ENCODE measurements at places on chromosomes 12 and 14. TPM values are rescaled to one million over a fixed set of nuclear protein-coding genes. Genes with fewer than 3 reads are reported as not detected.

GRCh38 chr12:43148691-43149090 is 403.3 kb downstream of the ADAMTS20 start:
- no peaks in the 10 kb centered on the region for H3K27me3 ChIP-seq
- H3K27ac ChIP-seq = no peak overlapping the region
- DNase-seq = no peak
- no peak overlapping the region for H3K4me3 ChIP-seq
- peaks cover 2% of the 10 kb centered on the region for H3K4me1 ChIP-seq

DNA sequence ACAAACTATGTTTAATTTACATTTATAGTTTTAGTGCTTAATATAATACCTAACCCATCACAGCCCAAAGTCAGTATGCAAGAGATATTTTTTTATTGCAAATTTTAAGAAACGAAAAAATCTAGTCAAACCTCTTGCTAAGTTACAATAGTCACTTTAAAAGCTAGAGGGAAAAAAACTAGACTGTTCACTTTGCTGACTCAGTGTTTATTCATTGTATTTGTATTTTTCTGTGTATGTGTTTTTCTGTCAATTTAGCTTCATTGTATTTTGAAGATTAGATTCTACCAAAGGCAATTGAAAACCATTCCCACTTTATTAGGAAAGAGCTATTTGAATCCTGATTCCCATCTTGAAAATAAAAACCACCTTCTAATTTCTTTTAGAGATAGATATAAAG is 891.5 kb downstream of the SLC16A7 start:
- H3K36me3 ChIP-seq = no peaks in the 10 kb centered on the region
- H3K27me3 ChIP-seq = no peaks in the 10 kb centered on the region
- no peak overlapping the region for H3K4me3 ChIP-seq
- DNase-seq = no peak
- H3K4me1 ChIP-seq = no peaks in the 10 kb centered on the region

- H3K36me3 ChIP-seq = no peaks in the 10 kb centered on the region
- H3K4me3 ChIP-seq = no peak overlapping the region
- peaks cover 1% of the 10 kb centered on the region for H3K27me3 ChIP-seq
- DNase-seq = no peak
Observed at GRCh38 chr14:36194663-36195062, 18.1 kb upstream of the PTCSC3 start.

DNA sequence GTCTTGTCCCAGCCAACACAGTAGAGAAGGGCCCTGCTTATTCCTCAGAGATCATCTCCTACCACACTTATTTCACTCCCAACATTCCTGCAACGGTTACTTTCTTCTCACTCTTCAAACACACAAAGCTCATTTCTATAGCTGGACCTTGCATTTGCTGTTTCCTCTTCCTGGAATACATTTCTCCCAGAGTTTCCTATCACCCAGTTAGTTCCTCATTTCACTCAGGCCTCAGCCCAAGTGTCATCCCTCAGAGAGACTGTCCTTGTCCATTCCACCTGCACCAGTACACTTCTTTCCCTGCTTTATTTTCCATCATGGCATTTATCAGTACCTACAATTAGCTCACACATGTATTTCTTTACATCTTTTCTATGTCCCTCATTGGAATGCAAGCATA is 14.7 kb upstream of the STK38L start:
- peaks cover 6% of the 10 kb centered on the region for H3K4me1 ChIP-seq
- H3K36me3 ChIP-seq = no peaks in the 10 kb centered on the region
- peak overlapping the region; percentile 1 for H3K27ac ChIP-seq
- DNase-seq = no peak
- no peak overlapping the region for H3K4me3 ChIP-seq

The MIP gene
- 0.10 TPM for total RNA-seq

All from endothelial cell (in vitro differentiated cells).